ENCODE measurements at places on chromosomes 7 and 10.

GRCh38 chr7:34107276-34107675 is 201.9 kb downstream of the BMPER start:
- DNase-seq: peak; percentile 59

- no peak for DNase-seq
Observed at GRCh38 chr7:47609803-47610452, 28.0 kb upstream of the TNS3 start.

GRCh38 chr10:4240608-4241197 is 455.7 kb upstream of the KLF6 start:
- peak; percentile 70 for DNase-seq

GRCh38 chr7:47488969-47489342 is 93.0 kb downstream of the TNS3 start:
- DNase-seq: no peak

GRCh38 chr7:22727714-22728035 is 675 bp downstream of the IL6 start:
- no peak for DNase-seq

DNA sequence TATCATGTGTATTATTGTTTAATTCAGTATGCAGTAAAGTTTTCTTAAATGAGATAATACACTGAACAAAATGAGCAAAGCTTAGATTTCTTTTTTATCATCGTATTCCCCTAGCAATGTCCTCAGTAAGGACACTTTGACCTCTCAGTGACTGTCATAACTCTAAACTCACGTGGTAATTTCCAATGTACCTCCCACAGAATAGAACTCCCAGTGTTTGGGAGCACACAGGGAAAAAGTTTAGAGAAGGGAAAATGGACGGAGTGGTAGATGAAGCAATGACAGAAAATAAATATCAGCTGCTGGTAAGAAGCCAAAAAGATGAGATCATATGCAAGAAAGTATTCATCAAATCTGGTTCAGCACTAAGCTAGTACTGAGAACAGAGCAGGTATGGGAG is 758.6 kb upstream of the KCND2 start:
- no peak for DNase-seq

DNA sequence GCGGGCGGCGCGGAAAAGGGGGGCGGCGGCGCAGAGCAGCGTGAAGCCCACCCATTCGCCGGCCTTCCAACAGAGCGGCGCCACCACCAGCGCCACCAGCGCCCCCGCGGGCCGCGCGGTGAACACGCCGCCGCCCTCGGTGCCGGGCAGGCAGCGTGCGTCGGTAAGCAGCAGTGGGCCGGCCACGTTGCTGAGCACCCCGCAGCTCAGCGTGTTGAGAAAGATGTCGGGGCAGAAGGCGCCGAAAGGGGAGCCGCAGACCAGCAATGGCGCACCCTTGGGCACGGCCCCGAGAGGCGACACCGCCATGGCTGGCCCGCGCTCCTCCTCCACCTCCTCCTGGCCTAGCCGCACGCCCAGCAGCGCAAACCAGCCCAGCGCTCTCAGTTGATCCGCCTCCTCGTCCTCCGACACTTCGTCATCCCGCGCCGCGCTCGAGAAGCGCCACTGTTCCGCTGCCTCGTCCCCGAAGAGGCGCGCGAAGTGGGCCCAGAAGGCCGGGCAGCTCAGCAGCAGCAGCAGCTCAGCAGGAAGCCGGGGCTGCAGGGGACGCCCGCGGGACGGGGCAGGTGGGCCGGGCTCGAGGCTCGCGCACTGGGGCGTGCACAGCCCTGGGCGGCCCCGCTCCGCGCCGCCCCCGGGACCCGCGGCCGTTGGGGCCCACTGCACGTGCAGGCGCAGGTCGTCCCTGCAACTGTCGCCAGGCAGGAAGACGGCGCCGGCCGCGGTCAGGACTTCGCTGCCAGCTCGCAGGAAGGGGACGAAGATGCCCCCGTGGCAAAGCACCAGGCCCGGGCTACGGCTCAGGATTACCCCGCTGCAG is 623 bp downstream of the TYSND1 start:
- DNase-seq: peak; percentile 70

DNA sequence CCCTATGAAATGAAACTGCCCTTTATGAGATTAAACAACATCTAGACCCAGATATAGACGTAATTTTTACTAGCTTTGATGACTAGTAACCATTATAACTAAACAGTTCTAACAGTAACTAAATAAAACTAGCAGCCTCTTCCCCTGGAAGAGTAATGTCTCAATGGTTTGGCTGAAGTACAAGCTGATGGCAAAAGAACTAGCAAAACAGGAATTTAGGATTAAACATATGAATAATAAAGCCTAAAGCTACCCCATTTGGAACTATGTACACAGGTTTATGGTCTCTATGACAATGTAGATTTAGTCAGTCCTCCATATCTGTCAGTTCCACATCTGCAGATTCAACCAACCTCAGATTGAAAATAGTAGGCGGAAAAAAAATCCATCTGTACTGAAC is 6.4 kb downstream of the DPY19L1 start:
- DNase-seq: no peak

DNA sequence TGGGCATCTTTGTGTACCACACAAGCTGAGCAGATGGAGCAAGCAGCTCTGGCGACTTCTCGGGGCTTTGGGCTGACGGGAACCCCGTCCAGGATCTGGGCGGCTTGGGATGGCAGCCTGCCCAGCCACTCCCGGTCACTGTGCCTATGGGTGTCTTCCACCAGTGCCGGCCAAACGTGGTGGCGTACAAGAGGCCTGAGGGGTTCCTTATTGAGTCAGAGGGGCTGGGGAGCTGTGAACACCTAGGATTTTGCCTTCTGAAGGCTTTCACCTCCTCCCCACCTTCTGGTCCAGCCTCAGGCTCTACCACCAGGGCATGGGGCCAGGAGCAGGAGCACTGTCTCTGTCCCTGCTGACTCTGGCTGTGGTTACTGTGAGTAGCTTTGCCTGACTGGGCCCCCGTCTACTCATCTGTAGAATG is 71.8 kb upstream of the PPIF start:
- DNase-seq: no peak

DNA sequence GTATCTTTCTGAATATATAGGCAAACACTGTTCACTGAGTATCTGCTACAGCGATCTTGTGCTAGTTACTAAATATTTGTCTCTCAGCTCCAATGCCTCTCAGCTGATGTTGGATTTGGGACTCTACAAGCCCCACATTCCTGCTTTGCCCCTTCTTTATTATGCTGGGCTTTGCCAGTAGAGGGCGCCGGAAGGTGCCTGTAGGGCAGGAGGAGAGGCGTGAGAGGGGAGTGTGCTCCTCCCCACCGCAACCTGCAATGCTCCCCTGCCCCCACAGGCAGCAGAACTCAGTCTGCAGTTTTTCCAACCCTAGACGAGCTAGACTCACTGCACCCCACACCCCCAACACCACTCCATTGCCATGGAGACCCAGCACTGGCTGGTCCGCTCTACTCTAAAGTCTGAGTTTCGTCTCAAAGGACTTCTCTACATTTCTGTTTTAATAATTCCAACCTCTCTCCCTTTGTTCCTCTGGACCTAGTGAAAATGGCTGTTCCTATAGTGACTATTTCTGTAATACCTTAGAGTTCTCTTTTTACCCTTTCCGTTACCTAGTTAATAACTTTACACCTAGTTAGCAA is 337.6 kb downstream of the CCSER2 start:
- DNase-seq: no peak

- DNase-seq: no peak
Observed at GRCh38 chr7:324011-324410, 34.0 kb downstream of the FOXL3 start.

DNA sequence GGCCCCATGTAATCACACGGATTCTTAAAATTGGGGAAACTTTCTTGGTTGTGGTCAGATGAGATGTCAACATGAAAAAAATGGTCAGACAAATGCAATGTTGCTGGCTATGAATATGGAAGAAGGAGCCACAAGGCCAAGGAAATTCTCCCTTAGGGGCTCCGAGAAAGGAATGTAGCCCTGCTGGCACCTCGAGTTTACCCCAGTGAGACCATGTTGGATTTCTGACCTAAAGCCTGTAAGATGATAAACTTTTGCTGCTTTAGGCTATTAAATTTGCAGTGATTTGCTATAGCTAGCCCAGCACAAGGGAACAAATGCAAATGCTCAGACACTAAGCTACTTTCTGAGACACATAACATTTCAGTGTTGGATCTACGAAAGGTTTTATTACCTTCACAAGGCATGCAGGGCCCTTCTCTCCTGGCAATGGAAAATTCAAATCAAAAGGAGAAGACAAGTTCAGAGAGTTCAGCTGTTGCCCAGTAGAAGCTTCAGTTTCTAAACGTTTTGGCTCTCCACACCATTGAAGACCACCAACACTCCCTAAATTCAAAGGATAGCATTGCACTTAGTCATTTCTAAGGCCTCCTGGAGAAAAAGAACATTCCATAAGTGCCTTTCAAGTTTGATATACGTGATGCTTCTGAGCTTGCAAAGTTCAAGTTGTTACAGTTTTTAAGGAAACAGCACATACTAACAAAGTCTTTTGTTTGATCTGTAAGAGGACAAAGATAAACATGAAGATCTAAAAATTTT is 23.4 kb downstream of the MCMBP start:
- DNase-seq: no peak

GRCh38 chr7:43314379-43315158 is 202.1 kb downstream of the HECW1 start:
- DNase-seq: no peak

DNA sequence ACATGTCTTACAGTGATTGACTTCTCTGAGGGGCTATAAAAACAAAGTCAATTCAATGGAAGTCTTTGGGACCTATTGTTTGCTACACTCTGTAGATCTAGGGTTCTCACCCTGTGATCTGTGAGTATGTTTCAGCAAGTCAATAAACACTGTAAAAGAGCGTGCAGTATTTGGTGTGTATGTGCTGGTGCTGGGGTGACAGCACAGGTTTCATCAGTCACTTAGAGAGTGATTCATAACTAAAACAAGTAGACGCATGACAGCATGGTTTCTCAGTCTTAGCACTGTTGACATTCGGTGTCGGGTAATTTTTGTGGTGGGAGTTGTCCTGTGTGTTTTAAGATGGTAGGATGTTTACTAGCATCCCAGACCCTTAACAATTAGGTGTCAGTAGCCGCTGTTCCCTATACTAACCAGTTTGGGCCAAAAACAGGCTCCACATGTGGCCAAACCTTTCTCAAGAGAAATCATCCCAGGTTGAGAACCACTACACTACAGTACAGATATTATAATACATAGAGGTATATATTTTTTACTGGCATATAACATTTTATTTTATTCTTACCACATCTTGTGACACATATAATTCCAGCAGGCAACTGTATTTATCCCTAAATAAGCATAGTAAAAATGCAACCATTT is 411.8 kb downstream of the ARL4A start:
- DNase-seq: peak; percentile 67

DNA sequence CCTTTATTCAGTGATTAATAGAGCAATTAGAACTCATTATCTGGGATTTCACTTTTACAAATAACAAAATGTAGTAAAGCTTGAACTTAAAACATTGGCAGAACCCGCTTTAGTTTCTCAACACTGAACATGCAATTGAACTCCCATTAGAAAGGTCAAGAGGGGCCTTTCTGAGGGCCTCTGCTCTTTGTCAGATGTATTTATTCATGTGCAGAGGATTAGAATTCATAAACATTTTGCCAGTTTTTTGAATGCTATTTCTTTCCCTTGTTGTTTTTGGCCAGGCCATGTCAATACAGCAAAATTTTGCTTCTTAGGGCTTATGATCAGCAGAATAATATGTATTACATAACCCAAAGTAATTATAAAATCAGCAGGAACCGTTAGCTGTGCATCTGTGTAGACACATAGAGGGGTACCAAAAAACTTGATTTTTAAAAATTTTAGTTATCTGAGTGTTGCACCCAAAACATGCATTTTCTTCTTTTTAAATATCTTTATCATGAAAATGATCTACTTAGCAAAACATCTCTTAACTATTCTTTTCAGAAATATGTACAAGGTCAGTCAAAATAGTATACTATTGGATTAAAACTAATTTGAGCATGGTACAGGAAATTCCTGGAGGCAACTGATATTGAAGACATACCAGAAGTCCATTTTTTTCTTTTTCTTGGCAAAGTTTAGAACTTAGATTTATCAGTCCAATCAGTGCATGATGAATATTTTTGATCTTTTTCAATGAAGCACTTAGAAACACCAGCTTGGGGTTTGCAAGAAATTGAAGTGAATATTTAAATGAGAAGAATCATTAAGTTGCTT is 177.5 kb downstream of the TWIST1 start:
- DNase-seq: no peak

DNA sequence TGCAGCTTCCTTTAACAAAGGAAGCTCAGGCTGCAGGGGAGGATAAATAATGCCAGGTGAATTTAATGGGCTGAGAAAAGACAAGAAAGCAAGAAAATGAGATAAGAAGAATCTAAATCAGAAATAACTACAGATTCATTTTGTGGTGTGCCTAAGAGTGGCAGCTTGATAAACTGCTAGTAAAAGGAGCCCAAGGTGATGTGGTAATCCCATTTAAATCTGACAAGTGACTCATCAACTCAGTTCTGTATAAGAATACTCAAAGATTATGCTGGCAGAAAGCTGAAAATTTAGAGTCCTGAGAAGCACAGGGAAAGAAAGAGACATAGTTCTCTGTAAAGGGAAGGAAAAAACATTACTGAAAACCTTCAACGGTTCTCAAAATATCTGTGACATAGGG is 109.4 kb upstream of the PDE1C start:
- no peak for DNase-seq

GRCh38 chr7:134943785-134944400 is 42.4 kb upstream of the AGBL3 start:
- peak; percentile 33 for DNase-seq

- no peak for DNase-seq
Observed at GRCh38 chr10:44949127-44949802, 10.3 kb upstream of the RASSF4 start.

GRCh38 chr7:19403691-19404090 is 258.5 kb upstream of the FERD3L start:
- DNase-seq: peak; percentile 74

DNA sequence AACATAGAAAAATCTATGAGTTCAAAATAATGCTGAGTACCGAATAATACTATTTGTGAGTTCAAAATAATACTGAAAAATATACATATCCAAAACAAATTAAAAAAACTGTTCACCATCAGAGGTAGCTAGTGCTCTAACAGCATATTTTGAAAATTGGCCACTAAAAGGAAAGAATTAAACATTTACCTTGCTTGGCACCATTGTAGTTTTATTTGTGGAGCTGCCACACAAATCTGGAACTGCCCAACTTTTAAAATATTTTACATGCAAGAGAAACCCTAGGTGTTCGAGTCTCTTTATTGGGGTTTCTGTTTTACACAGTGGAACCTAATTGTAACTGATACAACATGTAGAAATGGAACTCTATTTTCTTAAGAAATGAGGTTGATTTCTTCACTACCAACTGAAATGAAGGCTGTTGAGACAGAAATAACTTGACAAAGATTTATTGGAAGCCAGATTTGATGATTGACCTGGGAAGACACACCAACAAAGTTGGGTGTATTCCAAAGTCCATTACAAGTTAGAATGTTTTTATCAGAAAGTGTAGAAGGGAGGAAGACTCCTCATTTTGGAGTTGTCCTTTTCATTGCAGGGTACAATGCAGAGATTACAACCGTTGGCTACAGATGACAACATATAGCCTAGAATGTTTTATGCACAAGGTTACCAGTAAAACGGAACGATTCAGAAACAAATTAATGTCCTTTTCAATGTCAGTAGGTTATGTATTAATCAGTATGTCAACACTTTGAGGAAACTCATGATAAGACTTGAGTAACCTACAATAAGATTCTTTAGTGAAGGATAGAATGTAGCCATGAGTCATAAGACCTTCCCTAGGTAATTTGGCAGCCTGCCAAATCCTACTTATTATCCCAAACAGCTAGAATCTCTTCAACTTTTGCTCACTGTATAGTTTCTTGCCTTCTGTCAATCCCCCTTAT is 73.8 kb upstream of the PAPSS2 start:
- DNase-seq: peak; percentile 51

- DNase-seq: no peak
Observed at GRCh38 chr7:90668992-90669391, 72.9 kb downstream of the CDK14 start.

Data from Daoy (cell line).